Thoracic aorta (tissue), 2 donors: ENCODE measurements at places on chromosomes 5 and 9.

DNA sequence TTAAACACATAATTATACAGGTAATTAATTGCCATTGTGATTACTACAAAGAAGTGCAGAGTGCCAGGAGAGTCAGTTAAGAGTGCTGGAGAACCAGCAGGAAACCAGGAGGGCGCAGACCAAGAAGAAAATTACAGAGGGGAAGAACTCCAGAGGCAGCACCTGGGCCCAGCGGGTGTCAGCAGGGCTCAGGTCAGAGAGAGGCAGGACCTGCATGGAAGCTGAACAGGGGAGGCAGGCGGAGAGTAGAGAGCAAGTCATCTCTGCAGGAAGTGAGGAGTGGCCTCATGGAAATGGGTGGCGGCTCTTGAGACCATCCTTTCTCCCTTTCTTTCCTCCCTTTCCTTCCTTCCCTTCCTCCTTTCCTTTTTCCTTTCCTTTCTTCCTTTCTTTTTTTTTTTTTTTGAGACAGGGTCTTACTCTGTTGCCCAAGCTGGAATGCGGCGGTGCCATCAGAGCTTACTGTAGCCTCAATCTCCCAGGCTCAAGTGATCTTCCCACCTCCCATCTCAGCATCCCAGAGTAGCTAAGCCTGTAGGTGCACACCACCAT, 4.0 kb upstream of the ZBTB34 start:
- no peak for DNase-seq

DNA sequence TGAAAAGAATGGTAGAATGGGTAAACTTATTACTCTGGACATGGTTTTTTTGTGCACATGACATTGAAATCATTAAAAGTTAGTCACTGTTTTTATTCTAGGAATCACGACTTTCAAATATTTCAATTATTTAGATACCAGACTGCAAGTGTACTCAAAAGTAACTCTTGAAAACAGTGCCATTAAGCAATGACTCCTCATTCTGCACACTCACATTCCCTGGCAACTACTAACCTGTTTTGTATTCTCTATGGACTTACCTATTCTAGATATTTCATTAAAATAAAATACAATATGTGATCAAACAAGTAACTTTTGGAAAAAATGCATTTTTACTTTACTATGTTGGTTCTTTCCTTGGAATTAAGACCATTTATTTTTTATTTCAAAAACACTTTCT, 607.0 kb downstream of the PDE4D start:
- DNase-seq = no peak

DNA sequence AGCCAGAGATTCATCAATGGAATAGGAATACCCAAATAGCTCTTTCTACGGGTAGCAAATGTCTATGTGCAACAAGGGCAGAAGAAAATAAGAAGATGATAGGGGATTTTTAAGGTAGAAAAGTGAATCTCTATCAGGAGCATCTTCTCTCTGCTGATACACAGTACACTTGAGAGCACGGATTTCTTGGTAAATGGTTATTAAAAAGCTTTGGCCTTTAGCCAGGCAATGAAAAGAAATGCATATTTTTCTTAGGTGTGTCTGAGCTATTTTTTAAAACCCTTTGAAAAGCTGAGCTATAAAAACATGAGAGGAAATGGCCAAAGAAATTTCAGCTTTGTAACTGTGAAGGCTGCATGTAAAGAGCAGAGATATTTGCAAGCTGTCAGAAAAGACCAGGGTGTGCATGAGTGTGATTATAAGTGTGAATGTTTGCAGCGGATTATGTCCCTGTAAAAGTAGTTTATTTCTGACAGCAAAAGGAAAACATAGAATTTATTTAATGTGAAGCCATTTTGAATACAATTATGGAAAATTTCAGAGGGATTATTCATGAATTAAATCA, 487.1 kb upstream of the PIK3R1 start:
- no peak for DNase-seq

GRCh38 chr5:24235946-24236345, 408.8 kb downstream of the CDH10 start:
- DNase-seq = no peak

DNA sequence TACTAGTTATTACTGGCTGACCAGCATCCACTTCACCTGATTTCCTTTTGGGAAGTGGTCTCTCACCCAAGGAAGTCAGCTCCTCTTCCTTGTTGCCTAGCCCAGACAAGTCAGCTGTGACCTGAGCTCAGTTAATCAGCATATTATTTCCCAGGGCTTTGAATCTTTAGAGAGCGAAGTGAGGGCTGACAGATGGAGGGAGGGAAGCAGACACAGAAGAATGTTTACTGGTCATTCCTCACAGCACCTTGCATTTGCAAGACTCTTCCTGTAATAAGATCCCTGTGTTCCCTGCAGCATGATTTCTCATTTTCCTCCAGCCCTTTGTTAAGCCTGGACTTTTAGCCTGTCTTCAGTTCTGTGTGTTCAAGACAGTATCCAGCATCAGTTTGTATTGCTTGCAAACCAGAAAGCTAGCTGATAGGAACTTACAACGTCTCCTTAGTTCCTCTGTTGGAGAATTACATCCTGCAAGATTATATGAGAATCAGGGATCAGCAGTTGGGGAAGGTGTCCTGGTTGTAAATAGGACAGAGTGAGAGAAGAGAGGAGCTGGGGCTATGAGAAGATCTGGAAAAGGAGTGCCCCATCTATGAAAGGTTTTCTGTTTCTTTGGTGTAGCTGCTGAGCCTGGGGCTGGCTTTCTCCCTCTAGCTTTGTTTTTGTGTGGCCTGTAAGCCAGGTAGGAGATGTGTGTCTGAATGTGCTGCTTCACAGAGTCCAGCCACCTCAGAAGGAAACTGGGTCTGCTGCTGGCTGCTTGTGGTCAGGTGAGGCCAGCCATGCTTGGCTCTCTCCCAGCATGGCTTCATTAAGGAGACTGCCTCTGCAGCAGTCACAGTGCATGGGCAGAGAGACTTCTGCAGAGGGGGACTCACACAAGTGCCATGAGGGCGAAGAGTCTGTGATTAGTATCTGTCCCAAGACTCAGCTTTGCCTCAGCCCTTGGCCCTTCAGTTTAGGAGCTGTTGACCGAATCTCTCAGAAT, 50.3 kb downstream of the MAN2A1 start:
- no peak for DNase-seq

DNA sequence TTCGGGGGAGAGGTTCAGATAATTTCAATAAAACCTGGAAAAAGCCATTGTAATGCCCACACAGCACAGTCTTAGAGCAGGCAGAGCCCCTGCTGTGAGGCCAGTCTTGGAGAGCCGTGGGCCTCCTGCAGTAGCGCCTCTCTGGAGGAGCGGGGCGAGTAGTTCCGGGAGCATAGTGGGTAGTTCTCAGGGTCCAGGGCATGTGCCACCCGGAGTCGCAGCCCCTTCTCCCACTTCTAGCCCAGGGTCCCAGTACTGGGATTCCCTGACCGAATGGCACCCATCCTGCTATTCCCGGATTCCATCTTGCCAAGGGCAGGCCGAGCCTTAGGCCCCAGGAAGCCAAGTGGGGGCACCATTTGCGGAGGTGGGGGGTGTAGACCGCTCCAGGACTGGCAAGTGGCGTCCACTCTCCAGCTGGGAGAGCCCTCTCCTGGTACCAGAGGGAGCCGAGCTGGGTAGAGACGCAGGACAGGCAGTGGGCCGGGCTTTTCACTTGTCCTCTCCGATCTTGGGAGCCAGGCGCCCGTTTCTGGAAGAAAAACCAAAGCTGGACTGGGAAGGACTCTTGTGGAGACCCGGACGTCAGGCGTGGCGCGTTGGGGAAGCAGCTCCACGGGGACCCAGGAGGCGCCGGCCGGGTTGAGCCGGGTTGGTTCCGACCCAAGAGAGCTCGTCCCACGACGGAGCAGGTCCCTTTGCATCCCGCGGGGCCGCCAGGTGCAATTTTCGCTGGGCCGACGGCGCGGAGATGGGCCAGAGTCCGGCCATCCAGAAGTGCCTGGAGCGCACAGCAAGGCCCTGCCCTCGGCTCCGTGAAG, 12.1 kb downstream of the PROP1 start:
- DNase-seq = no peak

DNA sequence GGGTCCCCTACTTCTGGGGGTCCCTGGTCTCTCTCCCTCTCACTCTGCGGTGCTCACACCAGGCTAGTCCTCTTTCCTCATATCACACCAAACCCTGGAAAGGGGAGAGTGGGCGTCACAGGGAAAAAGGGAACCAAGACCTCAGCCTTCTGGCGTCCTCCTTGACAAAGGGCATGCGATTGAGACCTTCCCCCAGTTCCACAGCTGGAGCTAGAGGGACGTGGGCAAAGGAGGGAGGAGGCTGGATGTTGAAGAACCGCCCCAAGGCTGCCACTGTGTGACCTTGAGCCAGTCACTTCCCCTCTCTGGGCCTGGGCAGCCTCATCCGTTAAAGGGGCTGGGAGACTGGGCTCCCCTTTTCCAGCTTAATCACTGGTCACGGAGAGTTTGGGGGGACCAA, 18.5 kb upstream of the TOR2A start:
- DNase-seq = no peak
